ENCODE measurements at places on chromosomes 5 and 9.

GRCh38 chr5:154866841-154867240 is 8.4 kb downstream of the CNOT8 start:
- DNase-seq, result no peak

GRCh38 chr5:76114179-76114851 is 31.1 kb downstream of the SV2C start:
- no peak for DNase-seq

DNA sequence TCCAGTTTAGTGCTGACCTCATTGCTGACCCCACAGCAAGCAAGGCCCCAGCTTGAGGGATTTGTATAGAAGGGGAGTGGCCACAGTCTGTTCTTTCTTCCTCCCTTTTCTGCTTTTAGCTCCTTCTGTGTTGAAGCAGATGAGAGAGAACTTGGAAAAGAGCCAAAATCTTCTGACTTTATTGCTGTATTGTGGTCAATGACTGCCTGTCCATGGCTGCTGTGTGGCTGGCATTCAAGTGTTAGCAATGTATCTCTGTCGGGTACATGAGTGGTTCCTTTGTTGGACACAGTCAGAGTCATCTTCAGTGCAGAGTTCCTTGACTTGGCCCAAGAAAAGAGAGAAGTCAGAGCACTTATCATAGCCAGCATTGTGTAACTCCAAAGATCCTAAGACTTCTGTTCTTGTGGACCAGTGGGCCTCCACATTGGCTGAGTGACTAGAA is 154.1 kb downstream of the LRRC70 start:
- DNase-seq, result peak; percentile 9

DNA sequence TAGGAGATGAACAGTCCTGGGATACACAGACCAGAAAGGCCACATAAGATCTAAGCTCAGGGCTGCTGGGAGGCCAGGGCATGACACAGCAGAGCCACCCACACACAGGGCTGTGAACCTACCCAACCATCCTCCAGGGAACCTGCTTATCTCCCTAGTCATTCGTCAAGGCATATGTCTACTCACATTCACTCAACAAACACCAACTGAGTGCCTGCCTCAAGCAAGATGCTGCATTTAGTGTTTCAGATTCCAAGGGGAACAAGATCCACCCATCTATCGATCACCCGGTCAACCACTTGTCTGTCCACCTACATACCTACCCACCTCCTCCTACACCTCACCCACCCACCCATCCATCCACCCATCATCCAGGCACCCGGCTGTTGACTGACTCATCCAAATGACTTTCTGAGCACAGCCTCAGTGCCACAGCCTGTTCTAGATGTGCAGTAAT is 1.9 kb downstream of the DPM2 start:
- no peak for DNase-seq

DNA sequence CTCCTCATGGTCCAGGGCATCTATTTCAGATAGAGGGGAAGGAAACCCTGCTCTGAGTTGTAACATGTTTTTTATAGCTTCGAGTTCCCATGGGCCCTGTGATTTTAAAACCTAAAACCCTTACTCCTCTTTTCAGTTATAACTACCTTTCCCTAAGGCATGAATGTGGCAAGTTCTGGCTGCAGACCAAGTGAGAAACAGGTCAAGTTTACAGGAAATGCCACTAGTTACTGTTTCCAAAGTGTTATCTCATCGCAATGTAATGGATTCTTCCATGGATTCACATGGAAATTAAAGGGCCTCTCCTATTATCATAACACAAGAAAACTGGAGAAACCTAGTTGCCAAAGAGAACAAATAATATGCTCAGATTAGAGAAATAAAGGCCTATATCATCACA is 574.5 kb upstream of the GRAMD2B start:
- no peak for DNase-seq
